ENCODE measurements at places on chromosomes 7 and 10. TPM values are rescaled to one million over a fixed set of nuclear protein-coding genes. Genes with fewer than 3 reads are reported as not detected.

SFRP5 gene
- not detected for total RNA-seq

AKR1C8 gene
- total RNA-seq = 0.23 TPM

NKX1-2 gene
- total RNA-seq = 0.56 TPM

CYREN gene
- 61.7 TPM for total RNA-seq

PON3 gene
- total RNA-seq = not detected

PLPP4 gene
- total RNA-seq = 0.12 TPM

EGFR gene
- 7.3 TPM for total RNA-seq

GNAT3 gene
- total RNA-seq = not detected

ZMIZ1 gene
- 13.6 TPM for total RNA-seq

All from SJCRH30 (cell line).